ENCODE measurements at places on chromosomes 6 and 20.

GRCh38 chr20:42701948-42702347 lies 487.8 kb downstream of the PTPRT start:
- no peak for DNase-seq

DNA sequence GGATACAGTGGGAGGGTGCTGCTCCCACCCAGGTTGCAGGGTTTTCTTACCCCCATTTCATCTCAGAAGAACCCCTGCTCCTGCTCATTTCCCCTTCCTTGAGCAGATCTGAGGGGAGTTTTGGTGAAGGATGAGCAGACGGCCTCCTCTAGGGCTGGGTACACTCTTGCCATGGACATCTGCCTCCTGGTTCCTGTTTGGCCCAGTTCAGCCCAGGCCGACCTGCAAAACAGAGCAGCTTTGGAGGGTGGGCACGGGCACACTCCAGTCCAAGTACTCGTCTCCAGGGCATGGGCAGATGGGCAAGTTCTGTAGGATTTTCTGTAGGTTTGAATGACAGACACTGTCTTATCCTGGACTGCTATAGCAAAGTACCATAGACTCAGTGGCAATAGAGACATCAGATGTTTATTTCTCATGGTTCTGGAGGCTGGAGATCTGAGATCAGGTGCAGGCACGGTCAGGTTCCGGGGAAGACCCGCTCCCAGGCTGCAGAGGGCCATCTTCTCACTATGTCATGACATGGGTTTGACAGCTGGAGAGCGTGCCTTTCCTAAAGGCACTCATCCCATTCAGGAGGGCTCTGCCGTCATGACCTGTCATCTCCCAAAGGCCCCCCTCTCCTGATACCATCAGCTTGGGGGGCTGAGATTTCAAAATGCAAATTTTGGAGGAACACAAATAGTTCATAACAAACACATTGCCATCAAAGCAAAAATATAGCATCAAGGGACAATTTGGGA lies 6.2 kb downstream of the NPBWR2 start:
- no peak for DNase-seq

DNA sequence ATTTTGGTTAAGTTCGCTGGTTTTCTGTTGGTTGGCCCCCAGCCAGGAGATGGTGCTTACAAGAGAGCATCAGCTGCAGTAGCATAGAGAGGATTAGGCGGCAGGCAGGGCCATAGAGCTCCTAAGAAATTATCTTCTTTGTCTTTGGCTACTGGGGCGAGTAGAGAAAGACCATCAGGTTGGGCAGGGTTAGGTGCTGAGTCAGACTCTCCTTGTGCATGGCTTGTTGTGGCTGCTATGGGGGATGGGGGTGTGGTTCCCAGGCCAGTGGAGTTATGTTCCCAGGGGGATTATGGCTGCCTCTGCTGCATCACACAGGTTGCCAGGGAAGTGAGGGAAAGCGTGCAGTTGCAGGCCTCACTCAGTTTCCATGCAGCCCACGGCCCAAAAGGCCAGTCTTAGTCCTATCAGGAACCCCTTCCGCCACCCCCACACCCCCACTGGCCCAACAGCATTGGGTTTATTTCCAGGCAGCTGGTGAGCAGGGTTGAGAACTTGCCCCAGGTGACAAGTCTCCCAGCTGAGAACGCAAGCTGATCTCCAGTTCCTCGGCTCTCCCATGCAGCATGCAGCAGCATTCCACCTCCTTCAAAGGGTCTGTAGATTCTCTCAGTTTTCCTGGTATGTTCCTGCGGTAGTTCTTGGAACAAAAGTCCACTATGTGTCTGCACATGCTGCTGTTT lies 243.7 kb downstream of the UTRN start:
- DNase-seq = peak; percentile 33

DNA sequence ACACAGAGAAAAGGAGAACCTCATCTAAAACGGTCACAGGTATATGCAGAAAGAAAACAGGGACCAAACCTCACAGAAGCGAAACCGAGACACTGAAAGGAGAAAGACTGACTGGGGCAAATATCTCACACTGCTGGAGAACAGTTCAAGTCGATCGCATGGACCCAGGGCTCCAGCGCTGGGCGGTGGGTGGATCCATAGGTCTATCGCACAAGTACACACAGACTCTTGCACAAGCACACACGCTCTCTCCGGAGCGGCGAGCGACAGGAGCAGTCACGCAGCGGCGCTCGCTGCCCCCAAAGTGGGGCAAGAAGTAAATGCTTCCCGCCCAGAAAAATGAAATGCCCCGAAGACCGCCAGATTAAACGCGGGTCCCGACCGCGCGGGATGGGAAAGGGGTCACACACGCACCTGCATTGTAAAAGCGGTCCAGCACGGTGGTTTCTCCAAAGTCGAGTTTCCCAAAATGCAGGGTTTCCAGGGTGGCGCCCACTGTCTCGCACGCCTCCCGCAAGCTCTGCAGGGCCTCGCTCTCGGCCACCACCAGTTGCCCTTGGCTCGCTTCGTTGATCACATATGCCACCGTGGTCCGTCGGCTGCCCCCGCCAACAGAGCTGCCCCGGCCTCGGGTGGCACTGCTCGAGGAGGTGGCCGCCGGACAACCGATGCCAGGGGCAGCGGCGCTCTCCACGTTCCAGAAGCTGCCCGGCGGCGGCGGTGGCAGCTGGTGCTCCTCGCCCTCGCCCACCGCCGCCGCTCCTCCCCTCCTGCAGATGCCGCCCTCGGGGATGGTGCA lies 782 bp downstream of the MAP3K5 start:
- DNase-seq = peak; percentile 41

- DNase-seq = no peak
Observed at GRCh38 chr6:160398674-160399271, 50.6 kb downstream of the SLC22A3 start.

- DNase-seq = peak; percentile 62
Observed at GRCh38 chr6:54579011-54579410, 267.6 kb upstream of the FAM83B start.

- no peak for DNase-seq
Observed at GRCh38 chr6:111201244-111201554, 113.9 kb downstream of the SLC16A10 start.

DNA sequence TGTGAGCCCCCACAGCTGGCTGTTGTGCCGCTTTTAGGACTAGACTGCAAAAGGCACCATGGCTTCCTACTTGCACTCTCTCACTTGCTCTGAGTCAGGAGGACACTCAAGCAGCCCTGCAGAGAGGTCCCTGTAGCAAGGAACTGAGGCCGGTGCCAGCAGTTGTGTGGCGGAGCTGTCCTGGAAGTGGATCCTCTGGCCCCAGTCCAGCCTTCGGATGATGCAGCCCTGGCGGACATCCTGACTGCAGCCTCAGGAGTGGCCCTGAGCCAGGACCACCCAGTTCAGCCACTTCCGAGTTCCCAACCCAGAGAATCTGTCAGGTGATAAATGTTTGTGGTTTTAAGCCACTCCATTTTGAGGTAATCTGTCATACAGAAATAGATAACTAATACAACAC lies 17.5 kb downstream of the CTCFL start:
- no peak for DNase-seq

GRCh38 chr6:70843328-70843918 lies 113.4 kb downstream of the B3GAT2 start:
- no peak for DNase-seq

GRCh38 chr6:110448846-110449540 lies 27.4 kb downstream of the SLC22A16 start:
- no peak for DNase-seq

- DNase-seq = no peak
Observed at GRCh38 chr20:699811-700338, 24.3 kb upstream of the SCRT2 start.

- peak; percentile 8 for DNase-seq
Observed at GRCh38 chr20:20206788-20207187, 154.5 kb downstream of the CFAP61 start.

DNA sequence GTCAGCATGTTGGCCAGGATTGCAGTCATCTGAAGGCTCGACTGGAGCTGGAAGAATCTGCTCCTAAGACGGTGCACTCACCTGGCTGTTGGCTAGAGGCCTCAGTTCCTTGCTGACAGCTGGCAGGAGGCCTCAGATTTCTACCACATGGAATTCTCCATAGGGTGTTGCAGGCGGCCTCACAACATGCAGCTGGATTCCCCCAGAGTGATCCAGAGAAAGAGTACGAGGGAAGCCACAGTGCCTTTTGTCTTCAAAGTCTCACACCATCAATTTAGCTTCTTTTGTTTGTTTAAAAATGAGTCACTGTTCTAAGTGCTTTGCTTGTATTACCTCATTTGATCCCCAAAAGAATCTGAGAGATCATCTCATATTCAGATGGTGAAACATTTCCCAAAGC lies 65.5 kb upstream of the FYN start:
- no peak for DNase-seq

DNA sequence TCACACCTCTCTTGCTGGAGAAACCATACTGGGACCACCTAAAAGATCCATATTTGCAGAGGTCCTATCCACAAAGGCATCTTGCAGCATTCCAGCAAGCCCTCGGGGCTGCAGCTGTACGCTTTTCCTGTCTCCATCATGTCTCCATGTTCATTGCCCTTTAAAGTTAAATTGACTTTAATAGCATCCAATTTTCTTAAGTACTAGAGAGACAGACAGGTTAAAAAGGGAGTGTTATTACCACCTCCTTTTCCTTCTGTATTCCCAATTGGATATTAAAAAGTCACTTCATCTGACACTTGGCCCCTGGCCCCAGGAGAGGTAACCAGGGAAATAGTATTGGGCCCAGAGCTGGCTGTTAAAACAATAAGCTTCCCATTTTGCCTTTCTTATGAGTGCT lies 178.6 kb downstream of the UNC5CL start:
- no peak for DNase-seq

GRCh38 chr6:48213076-48213788 lies 102.2 kb upstream of the PTCHD4 start:
- DNase-seq = no peak

- DNase-seq = no peak
Observed at GRCh38 chr6:15365273-15365687, 119.4 kb downstream of the JARID2 start.

- DNase-seq = no peak
Observed at GRCh38 chr6:72262254-72262653, 359.6 kb upstream of the KCNQ5 start.

- DNase-seq = no peak
Observed at GRCh38 chr20:47406849-47407682, 50.6 kb upstream of the ZMYND8 start.

GRCh38 chr6:137964876-137965275 lies 97.8 kb downstream of the TNFAIP3 start:
- DNase-seq = no peak

GRCh38 chr20:56595746-56596475 lies 33.2 kb upstream of the TFAP2C start:
- DNase-seq = no peak

DNA sequence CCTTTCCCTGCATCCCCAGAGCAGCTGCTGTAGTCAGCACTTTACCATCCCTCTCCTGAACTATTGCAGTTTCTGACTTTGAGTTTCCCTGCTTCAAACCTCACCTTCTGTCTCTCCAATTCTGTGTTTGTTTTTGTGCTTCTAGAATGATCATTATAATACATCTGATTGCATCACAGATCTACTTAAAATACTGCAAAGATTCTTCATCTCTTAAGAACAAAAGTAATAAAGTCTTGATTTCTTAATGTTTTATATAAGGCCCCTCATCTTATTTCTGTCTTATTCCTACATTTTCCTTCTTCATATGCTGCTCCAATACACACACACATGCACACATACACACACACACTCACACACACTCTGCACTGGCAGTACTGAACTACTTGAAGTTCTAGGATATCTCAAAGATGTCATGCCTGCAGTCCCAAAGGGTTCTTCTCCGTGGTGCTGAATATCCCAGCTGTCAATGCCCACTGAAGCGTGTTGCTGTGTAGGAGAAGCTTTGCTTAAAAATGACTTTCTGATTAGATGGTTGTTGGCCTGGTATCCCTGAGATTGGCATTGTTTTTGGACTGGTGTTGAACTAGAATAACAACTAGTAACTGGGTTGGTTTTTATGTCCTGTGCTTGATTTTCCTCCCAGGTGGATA lies 97.2 kb downstream of the MAP3K4 start:
- no peak for DNase-seq

DNA sequence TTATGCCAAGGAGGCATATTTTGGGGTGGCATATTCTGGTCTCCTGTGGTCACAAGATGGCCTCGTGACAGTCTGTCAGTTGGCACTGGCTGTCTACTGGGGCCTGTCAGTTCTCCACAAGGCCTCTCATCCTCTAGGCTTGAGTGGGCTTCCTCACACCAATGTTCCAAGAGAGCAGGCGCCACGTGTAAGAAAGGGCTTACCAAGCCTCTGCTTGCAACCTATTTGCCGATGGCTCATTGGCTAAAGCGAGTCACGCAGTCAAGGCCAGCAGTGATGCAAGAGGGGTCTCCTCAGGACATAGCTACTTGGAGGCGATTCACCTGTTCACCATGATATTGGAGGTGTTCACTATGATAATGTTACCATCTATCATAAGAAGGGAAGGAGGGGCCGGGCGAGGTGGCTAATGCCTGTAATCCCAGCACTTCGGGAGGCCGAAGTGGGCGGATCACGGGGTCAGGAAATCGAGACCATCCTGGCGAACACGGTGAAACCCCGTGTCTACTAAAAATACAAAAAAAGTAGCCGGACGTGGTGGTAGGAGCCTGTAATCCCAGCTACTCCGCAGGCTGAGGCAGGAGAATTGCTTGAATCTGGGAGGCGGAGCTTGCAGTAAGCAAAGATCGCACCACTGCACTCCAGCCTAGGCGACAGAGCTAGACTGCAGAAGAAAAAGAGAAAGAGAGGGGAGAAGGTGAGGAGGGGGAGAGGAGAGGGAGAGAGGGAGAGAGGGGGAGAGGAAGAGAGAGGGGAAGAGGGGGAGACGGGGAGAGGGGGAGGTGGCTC lies 35.3 kb downstream of the C6orf52 start:
- DNase-seq = peak; percentile 19

GRCh38 chr20:9488063-9488462 lies 26.3 kb upstream of the LAMP5 start:
- no peak for DNase-seq

DNA sequence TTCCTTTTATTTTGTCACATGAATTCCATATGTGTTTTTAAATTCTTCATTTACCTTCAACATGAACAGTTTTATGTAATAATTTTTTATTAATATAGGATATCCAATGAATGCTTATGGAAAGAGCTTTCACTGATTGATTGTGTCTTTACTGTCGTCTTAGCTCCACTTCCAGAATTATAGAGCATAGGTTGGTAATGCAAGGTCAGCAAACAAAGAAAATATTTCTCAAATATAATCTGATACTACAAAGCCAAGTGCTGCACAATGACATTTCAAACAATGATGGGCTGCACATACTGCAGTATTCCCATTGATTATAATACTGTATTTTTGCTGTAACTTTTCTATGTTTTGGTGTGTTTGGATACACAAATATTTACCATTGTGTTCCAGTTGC lies 275.7 kb upstream of the RSPO3 start:
- DNase-seq = no peak

GRCh38 chr6:170085475-170086401 lies 205.1 kb downstream of the DLL1 start:
- no peak for DNase-seq

DNA sequence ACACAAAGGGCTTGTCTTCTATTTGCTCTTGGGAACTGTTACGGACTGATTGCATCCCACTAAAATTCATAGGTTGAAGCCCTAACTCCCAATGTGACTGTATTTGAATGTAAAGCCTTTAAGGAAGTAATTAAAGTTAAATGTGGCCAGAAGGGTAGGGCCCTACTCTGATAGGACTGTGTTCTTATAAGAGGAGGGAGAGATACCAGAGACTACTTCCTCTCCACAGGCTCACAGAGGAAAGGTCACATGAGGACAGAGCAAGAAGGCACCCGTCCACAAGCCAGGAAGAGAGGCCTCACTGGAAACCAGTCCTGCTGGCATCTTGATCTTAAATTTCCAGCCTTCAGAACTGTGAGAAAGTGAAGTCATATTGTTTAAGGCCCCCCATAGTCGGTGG lies 211.9 kb downstream of the CDH26 start:
- DNase-seq = no peak

Measured in ACHN (cell line).